ENCODE measurements at places on chromosomes 1 and 21. TPM values are rescaled to one million over a fixed set of nuclear protein-coding genes. Genes with fewer than 3 reads are reported as not detected.

GSTM1 gene
- 14.7 TPM for total RNA-seq

RXFP4 gene
- total RNA-seq = not detected

EXO1 gene
- 16.1 TPM for total RNA-seq

CYP4A11 gene
- total RNA-seq = not detected

TNFRSF9 gene
- total RNA-seq = not detected

AMY2B gene
- total RNA-seq = 0.55 TPM

VAV3 gene
- 0.33 TPM for total RNA-seq

THEM5 gene
- not detected for total RNA-seq

ASAP3 gene
- 12.6 TPM for total RNA-seq

CELA3B gene
- not detected for total RNA-seq

GJA8 gene
- total RNA-seq = not detected

LRRC40 gene
- 14.3 TPM for total RNA-seq

SLC26A9 gene
- total RNA-seq = not detected

DESI2 gene
- 31.6 TPM for total RNA-seq

OXCT2 gene
- total RNA-seq = 1.3 TPM

CYYR1 gene
- total RNA-seq = not detected

HSD3B1 gene
- not detected for total RNA-seq

KIF14 gene
- 4.6 TPM for total RNA-seq

DNASE2B gene
- not detected for total RNA-seq

PCBP3 gene
- total RNA-seq = not detected

GJB3 gene
- not detected for total RNA-seq

All from HFFc6 (cell line).